Fibroblast of skin of right biceps (primary cell): ENCODE measurements at places on chromosomes 4 and X.

- DNase-seq = no peak
These were observed 1037.8 kb downstream of the STPG2 start for GRCh38 chr4:97105347-97106099.

- DNase-seq = no peak
These were observed 8.1 kb upstream of the FABP2 start for GRCh38 chr4:119329835-119330620.

DNA sequence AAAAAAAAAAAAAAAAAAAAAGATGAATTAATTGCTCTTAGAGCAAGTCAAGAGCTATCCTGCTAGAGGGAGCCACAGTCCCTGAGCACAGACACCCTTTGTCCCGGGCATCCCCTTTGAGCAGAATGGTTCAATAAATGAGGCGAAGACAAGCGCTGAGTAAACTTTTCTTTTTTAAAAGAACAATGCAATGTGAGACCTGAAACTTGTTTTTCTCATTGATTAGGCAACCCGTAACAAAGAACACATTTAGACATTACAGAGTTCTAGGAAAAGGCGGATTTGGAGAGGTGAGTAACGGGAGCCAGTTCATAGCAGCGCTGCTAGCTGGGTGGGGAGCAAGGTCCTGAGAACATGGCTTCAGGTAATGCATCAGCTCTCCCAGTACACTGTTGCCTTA, 46.1 kb downstream of the GRK4 start:
- peak; percentile 17 for DNase-seq

GRCh38 chr4:27316176-27316575, 455.5 kb downstream of the STIM2 start:
- DNase-seq = no peak

- DNase-seq = no peak
These were observed 8.3 kb upstream of the CXCR3 start for GRCh38 chrX:71626576-71626975.

GRCh38 chr4:80386281-80386886, 50.9 kb downstream of the CFAP299 start:
- DNase-seq = no peak

DNA sequence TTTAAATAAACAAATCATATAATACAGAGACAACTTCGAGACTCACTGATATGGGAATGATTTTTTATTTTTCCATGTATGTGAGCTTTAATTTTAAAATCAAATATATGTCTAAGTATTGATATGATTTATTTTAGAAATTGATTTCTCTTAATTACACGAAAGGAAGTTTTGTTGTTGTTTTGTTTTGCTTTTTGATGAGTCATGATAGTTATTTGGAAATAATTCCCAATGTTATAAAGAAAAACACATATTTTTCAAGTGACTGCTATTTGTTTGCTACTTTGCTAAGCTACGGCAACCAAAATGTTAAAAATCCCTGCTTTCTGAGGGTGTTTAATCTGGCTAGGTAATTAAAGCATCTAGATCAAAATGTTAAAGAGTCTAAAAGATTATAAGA, 2139.4 kb upstream of the TENM3 start:
- no peak for DNase-seq

GRCh38 chr4:184388106-184388505, 86.2 kb downstream of the IRF2 start:
- DNase-seq = no peak

- no peak for DNase-seq
These were observed 5.5 kb downstream of the PNPLA4 start for GRCh38 chrX:7921750-7922149.

GRCh38 chrX:122087341-122087740, 1039.9 kb downstream of the GLUD2 start:
- DNase-seq = no peak

- DNase-seq = peak; percentile 26
These were observed 608 bp downstream of the TAF1 start for GRCh38 chrX:71366674-71367256.

- peak; percentile 84 for DNase-seq
These were observed 49.6 kb downstream of the LHFPL1 start for GRCh38 chrX:112630187-112630586.

GRCh38 chr4:114178392-114178791, 198.9 kb upstream of the ARSJ start:
- peak; percentile 39 for DNase-seq

GRCh38 chrX:38318606-38319005, 8.7 kb downstream of the RPGR start:
- no peak for DNase-seq

- no peak for DNase-seq
These were observed 18.4 kb downstream of the NMU start for GRCh38 chr4:55617587-55618197.

DNA sequence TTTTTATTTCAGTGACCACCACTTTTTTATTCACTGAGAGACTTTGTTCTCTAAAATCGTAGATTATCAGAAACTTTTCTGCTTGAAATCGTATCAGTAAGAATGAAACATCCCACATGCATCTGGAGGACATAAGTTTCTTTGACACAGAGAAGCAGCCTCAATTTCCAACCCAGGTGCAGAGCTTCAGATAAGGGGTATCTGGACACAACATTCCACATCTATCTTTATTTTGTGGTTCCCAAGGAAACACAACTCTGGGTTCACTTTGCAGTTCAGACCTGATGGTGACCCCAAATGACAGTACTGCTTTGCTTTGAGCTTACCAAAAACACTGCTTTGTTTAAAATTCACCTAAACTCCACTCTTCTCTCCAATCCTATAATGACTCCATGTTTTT, 1.3 kb upstream of the CLCN5 start:
- no peak for DNase-seq

GRCh38 chrX:120316587-120317283, 5.5 kb upstream of the TMEM255A start:
- DNase-seq = peak; percentile 29

- no peak for DNase-seq
These were observed 22.1 kb upstream of the AMTN start for GRCh38 chr4:70496231-70496630.

GRCh38 chr4:73139991-73140390, 70.5 kb upstream of the COX18 start:
- no peak for DNase-seq

DNA sequence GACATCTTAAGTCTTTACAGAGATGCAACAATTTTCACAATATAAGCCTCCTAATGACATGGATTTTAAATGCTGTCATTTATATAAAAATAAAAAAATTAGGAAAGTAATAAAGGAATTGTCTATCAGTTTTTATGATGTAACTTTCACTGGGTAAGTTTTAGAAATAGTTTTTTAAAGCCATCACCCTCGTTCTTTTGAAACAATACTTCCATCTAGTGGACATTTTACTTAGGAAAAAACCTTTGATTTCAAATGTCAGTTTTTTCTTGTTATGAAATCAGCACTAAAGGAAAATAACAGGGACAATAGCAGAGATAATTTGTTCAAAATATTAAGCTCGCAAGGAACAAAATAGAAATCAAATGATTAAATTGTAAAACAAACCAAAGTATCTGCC, 24.3 kb upstream of the NDNF start:
- peak; percentile 57 for DNase-seq

DNA sequence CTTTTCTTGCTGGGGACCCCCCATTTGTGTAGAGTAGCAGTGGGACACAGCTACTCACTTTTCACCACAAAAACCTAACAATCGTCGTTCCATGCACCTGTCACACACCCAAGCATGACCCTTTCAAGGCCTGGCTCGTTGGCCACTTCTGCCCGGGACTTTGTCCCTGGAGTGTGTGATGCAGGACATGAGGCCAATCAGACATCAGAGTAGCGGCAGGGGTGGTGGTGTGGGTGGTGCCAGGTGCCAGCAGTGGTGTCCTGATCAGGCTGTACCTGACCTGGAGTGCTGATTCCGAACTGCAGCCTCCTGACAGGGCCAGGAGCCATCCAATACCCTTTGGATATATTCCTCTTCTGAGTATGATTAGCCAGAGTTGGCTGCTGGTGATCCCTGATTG, 23.1 kb upstream of the PROM1 start:
- DNase-seq = no peak

DNA sequence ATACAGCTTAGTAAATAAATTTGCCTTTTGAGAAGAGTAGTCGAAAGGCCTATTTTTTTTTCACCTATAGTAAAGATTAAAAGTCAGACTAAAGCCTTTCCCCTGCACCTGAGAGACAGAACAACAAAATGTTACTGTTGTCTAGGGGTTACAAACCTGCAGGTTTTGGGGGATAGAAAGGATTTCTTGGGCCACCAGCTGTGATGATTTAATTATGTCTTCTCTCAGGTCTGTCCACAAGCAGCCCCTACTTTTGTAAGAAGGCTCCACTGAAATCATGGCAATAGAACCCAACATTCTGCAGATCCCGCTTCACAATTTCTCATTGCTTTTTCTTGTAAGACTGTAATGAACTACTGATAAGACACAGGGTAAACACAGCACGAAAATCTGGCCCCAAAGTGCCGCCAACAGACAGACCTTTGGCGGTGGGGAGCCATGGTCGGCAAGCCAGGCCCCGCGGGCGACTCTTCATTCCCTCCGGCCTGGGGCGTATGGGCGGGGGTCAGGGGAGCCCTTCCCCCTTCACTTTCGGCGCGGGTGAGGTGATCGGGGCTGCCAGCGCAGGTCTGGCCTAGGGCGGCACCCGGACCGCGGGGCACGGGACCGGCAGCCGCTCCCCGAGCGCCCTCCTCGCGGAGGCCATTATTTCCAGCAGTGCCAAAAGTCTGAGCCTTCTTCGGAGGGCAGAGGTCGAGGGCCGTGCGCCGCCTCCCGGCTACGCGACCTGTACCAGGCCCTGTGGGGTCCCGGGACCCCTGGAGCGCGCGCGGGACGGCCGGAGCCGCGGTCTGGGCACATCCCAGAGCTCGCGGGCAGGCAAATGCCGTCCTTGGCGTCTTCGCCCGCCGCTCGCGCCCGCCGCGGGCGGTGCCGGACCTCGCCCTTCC, 812 bp upstream of the KDM6A start:
- no peak for DNase-seq

GRCh38 chrX:23387550-23388184, 53.0 kb downstream of the PTCHD1 start:
- DNase-seq = peak; percentile 38
